ENCODE measurements at places on chromosomes 16 and 17.

- no peak for DNase-seq
Measured at GRCh38 chr16:30782486-30783279, 4.3 kb downstream of the ZNF629 start.

DNA sequence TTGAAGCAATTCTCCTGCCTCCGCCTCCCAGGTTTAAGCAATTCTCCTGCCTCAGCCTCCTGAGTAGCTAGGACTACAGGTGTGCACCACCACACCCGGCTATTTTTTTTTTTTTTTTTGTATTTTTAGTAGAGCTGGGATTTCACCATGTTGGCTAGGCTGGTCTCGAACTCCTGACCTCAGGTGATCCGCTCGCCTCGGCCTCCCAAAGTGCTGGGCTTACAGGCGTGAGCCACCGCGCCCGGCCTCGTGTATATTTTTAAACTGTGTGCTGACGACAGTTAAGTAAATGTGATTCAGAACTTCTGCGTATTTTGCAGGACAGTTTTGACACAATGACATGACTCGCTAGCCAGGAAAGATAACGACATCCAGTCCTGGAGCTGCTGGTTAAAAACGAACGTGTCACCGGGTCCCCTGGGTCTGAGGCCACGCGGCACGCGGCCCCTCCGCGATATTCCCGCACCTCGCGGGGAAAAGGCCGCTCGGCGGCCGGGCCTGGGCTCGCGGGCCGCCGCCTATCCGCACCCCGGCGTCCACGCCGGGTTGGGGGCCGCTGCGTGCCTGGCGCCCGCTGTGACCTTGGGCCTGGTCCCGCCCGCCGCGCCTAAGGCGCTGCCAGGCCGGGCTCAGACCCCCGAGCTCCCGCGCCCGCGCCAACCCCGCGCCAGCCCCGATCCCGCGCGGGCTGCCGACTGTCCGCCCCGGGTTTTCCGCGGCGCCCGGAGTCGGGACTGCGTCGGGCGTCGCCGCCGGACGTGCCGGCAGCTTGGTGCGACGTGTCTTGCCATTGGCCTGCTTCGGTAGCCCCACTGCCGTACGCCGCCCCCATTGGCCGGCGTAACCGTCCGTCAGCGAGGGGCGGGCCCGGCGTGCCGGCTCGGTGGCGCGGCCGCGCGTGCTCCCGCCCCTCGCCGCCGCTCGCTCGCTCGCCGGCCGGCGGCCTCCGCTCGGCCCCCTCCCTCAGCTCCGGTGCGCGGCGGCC lies at the start of gene FOXK2:
FOXK2 (plus strand) TSS at position 907 of the 985 bp plus-strand sequence. CDS start 157 bp downstream, outside the sequence.
- DNase-seq = peak; percentile 95

- no peak for DNase-seq
Measured at GRCh38 chr17:40597556-40598300, 32.5 kb upstream of the CCR7 start.

GRCh38 chr17:79685121-79685520 lies 45.6 kb upstream of the ENPP7 start:
- DNase-seq = no peak

DNA sequence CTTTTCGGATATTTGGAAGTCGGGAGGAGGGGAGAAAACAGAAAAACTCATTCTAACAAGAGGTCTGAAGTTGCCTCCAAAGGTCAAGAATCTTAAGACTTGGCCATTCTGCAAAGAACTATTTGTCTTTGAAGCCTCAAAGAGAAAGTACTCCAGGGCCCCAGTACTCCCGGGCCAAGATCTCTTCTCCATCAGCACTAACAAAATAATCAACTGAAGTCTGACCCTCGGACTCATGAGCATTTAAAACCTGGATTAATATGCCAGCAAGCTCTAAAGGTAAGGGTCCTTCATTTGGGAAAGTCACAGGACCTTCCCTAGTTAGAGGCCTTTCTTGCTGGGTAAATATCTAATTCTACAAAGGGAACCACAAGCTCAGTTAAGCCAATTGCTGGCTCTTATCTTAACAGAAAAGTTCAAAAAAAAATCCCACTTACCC lies 4.5 kb downstream of the AXIN2 start:
- no peak for DNase-seq

GRCh38 chr17:21042458-21043295 lies at the start of gene USP22:
USP22 (minus strand) TSS chr17:21043011; CDS start chr17:21042835, 176 bp downstream.
- DNase-seq = peak; percentile 79

DNA sequence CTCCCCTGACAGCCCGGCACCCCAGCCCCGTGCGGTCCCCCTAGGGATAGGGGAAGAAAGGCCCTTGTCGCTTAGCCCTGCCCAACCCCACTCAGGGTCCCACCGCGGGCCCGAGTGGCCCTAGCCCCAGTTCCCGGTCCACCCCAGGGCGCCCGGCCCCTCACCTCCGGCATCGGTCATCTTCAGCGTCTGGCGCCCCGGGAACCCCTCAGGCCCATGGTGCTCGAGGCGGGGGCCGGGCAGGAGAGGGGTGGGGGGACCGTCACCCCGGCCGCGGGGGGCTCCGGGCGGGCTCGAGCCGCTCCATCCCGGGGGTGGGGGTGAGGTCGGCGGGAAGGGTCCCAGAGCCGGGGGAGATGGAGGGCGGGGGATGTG lies 620 bp downstream of the SAMD14 start:
- no peak for DNase-seq

DNA sequence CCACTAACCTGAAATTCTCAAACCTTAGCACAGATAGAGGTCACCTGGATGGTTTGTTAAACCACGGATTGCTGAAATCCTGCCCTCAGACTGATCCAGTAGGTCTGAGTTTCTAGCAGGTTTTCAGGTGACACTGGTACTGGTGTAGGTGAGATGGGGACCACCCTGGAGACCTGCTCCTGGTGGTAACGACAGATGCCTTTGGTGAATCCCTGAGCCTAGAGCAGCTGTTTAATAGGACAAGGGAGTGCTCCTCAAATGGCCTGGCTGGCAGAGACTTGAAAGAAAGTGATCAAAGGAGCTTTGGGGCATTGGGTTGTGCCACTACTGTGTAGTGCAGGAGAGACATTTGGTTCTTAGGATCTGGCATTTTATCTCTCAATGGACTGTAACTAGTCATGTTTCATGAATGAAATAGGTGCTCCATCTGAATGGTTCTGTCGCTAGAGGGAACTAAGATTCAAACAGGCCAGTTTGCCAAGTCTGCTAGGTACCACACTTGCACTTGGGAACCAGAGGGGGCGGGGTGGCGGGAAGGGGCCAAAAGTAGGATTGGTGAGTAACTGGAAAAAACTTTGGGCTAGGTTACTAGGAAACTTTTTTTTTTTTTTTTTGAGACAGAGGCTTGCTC lies 2.9 kb upstream of the IFI35 start:
- DNase-seq = no peak

GRCh38 chr16:48852951-48853350 lies 243.0 kb upstream of the N4BP1 start:
- DNase-seq = no peak

DNA sequence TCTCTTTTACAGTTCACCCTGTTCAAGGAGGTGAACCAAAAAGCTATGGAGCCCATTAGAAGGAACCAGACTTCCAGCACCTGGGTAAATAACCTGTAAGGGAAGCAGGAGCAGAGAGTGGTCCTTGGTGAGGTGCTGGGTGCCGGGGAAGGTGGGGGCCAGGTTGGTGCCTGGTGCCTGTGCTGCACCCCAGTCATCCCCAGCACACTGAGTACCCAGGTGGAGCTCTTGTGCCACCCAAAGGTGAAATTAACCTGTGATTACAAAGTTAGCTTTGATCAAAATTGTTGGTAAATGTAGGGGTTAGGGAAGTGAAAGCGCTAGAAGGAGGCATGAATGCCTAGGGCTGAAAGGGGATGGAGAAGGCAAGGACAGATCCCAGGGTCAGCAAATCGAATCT lies 58.6 kb downstream of the CDRT4 start:
- no peak for DNase-seq
